ENCODE measurements at places on chromosomes 1 and 21. TPM values are rescaled to one million over a fixed set of nuclear protein-coding genes. Genes with fewer than 3 reads are reported as not detected.
A peak's percentile ranks its signal among the peaks of the same experiment; 100 is the strongest.

GRCh38 chr1:113875714-113876113, 4.2 kb upstream of the PTPN22 start:
- no peak for DNase-seq
- H3K27me3 ChIP-seq = no peaks in the 10 kb centered on the region
- no peak overlapping the region for H3K27ac ChIP-seq
- no peaks in the 10 kb centered on the region for H3K4me1 ChIP-seq
- H3K4me3 ChIP-seq = no peak overlapping the region

- no peaks in the 10 kb centered on the region for H3K36me3 ChIP-seq
- H3K27ac ChIP-seq = no peak overlapping the region
- H3K4me3 ChIP-seq = no peak overlapping the region
- H3K4me1 ChIP-seq = no peaks in the 10 kb centered on the region
- no peaks in the 10 kb centered on the region for H3K27me3 ChIP-seq
- DNase-seq = no peak
These were observed 94.5 kb downstream of the DNTTIP2 start for GRCh38 chr1:93784538-93784937.

GRCh38 chr1:64895500-64895899, 70.8 kb downstream of the JAK1 start:
- no peak overlapping the region for H3K4me3 ChIP-seq
- no peaks in the 10 kb centered on the region for H3K27me3 ChIP-seq
- DNase-seq = no peak

- no peaks in the 10 kb centered on the region for H3K4me1 ChIP-seq
- DNase-seq = no peak
- H3K27me3 ChIP-seq = no peaks in the 10 kb centered on the region
- H3K4me3 ChIP-seq = no peak overlapping the region
- H3K27ac ChIP-seq = no peak overlapping the region
- H3K36me3 ChIP-seq = no peaks in the 10 kb centered on the region
These were observed 134.6 kb downstream of the GLIS1 start for GRCh38 chr1:53604291-53604919.

GRCh38 chr1:241542199-241542907, 10.2 kb downstream of the KMO start:
- no peaks in the 10 kb centered on the region for H3K27me3 ChIP-seq
- H3K4me1 ChIP-seq = no peaks in the 10 kb centered on the region
- no peaks in the 10 kb centered on the region for H3K36me3 ChIP-seq

DNA sequence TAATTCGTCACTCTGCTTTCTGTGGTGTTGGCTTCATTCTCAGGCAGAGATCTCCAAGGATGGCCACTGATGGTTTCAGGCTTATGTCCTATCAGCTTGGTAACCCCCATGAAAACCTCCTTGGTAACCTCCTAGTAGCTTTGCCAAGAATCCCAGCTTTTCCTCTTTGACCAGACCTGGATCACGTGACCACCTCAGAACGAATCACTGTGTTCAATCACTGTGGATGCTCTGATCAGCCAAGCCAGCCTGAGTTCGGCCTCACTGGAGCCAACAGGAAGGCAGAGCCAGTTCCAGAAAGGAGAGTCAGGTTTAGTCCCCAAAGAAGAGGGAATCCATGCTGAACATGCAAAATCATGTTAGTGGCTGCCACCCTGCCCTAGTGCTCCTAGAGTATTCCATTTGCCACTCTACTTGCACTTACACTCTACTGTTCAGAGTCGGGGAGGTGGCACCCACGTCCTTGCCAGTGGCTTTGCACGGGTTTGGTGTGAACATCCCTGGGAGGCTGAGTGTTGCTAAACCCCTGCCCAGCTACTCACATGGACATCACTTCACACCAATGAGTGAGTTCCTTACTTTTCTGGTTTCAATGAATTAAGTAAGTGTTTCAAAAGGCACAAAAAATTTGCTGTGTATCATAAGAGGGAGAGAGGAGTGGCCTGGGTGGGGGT, 33.5 kb upstream of the SSBP3 start:
- no peak overlapping the region for H3K27ac ChIP-seq
- no peaks in the 10 kb centered on the region for H3K27me3 ChIP-seq
- no peaks in the 10 kb centered on the region for H3K4me1 ChIP-seq
- H3K4me3 ChIP-seq = no peak overlapping the region
- no peaks in the 10 kb centered on the region for H3K36me3 ChIP-seq

- no peaks in the 10 kb centered on the region for H3K27me3 ChIP-seq
- H3K4me3 ChIP-seq = no peak overlapping the region
- DNase-seq = no peak
- peak overlapping the region; percentile 18 for H3K27ac ChIP-seq
- H3K4me1 ChIP-seq = no peaks in the 10 kb centered on the region
These were observed 20.6 kb upstream of the PGD start for GRCh38 chr1:10378081-10378841.

DNA sequence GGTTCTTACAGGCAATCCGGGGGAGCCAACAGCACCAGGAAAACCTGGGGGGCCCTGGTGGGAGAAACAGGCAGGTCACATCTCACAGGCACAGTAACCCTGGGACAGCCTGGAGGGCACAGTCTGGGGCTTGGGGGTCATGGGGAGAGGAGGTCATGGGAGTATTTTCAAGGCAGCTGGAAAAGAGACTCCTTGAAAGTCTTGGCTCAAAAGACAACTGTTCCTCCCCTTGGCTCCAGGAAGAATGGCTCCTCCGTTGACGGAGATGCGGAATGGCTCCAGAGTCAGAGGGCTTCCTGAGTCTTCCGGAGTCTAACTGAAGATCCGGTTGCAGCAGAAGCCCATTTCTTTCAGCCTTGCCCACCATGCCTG, 25.9 kb upstream of the PEF1 start:
- DNase-seq = peak; percentile 55
- no peak overlapping the region for H3K27ac ChIP-seq
- no peaks in the 10 kb centered on the region for H3K4me1 ChIP-seq
- H3K4me3 ChIP-seq = no peak overlapping the region

- H3K4me1 ChIP-seq = no peaks in the 10 kb centered on the region
- no peaks in the 10 kb centered on the region for H3K27me3 ChIP-seq
- H3K27ac ChIP-seq = no peak overlapping the region
- no peaks in the 10 kb centered on the region for H3K36me3 ChIP-seq
- no peak for DNase-seq
- no peak overlapping the region for H3K4me3 ChIP-seq
These were observed 92.3 kb downstream of the ST6GALNAC5 start for GRCh38 chr1:76959556-76959955.

DNA sequence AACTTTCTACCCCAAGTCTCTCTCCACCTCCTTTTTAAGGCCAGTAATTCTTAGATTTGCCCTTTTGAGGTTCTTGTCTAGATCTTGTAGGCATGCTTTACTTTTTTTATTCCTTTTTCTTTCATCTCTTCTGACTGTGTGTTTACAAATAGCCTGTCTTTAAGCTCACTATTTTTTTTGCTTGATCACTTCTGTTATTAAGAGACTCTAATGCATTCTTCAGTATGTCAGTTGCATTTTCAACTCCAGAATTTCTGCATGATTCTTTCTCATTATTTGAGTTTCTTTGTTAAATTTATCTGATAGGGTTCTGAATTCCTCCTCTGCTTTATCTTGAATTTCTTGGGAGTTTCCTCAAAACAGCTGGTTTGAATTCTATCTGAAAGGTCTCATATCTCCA, 30.9 kb downstream of the XPR1 start:
- no peak overlapping the region for H3K27ac ChIP-seq
- H3K27me3 ChIP-seq = no peaks in the 10 kb centered on the region
- H3K4me1 ChIP-seq = no peaks in the 10 kb centered on the region

GRCh38 chr1:230215031-230215430, 148.0 kb downstream of the GALNT2 start:
- H3K36me3 ChIP-seq = no peaks in the 10 kb centered on the region
- H3K4me1 ChIP-seq = no peaks in the 10 kb centered on the region
- no peaks in the 10 kb centered on the region for H3K27me3 ChIP-seq

COL11A1 gene
- total RNA-seq = 0.86 TPM

MFAP2 gene
- total RNA-seq = 28.5 TPM

CYP4Z1 gene
- total RNA-seq = 1.3 TPM

LRRIQ3 gene
- total RNA-seq = 1.4 TPM

RCC1 gene
- total RNA-seq = 25.6 TPM

HSPA6 gene
- 11.7 TPM for total RNA-seq

WNT3A gene
- total RNA-seq = 0.09 TPM

TPTE gene
- total RNA-seq = not detected

ANGPTL3 gene
- total RNA-seq = 0.06 TPM
